ENCODE measurements at places on chromosomes 3 and 15. TPM values are rescaled to one million over a fixed set of nuclear protein-coding genes. Genes with fewer than 3 reads are reported as not detected.

The P2RY1 gene
- total RNA-seq: 0.90 TPM

The GPR27 gene
- not detected for total RNA-seq

The ZPLD1 gene
- total RNA-seq: 0.06 TPM

GRCh38 chr3:180329187-180329586 lies 272.8 kb upstream of the TTC14 start:
- no peak for DNase-seq

- no peak for DNase-seq
Observed at GRCh38 chr3:106810300-106810875, 566.9 kb upstream of the CCDC54 start.

DNA sequence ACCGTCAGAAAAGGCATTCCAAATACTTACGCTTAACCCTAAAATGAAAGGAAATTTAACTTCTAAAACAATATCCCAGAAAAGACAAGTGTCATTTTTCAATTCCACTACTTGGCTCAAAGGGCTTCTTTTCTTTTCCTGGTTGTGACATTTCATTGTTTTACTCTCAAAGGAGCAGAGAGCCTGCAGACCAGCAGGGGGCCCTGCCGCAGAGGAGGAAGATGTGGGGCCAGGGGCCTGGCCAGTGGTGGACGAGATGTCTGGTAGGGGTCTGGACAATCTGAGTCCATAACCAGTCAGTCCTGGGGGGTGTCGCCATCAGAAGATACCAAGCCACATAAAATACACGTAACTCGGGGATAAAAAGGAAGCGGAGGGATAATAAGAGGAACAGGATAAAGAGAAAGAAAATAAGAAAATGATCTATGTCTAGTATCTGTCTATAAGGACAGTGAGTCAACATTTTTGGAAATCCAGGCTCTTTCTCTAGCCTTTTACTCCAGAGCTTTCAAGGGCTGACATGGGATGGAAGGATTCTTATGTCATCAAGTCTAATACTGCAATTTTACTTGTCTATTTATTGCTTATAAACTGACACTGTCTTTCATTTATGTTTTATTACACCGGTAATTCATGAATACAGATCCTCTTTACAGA lies 54.2 kb upstream of the ARHGEF3 start:
- no peak for DNase-seq

GRCh38 chr3:169969174-169970095 lies 2.8 kb downstream of the SEC62 start:
- DNase-seq: no peak

- DNase-seq: no peak
Observed at GRCh38 chr3:89326997-89327396, 219.6 kb downstream of the EPHA3 start.

Measured in H4 (cell line).